Cardiac fibroblast (primary cell): ENCODE measurements at places on chromosomes 6 and 20.

GRCh38 chr6:145015739-145016558 is 719.4 kb downstream of the EPM2A start:
- DNase-seq, result peak; percentile 76

DNA sequence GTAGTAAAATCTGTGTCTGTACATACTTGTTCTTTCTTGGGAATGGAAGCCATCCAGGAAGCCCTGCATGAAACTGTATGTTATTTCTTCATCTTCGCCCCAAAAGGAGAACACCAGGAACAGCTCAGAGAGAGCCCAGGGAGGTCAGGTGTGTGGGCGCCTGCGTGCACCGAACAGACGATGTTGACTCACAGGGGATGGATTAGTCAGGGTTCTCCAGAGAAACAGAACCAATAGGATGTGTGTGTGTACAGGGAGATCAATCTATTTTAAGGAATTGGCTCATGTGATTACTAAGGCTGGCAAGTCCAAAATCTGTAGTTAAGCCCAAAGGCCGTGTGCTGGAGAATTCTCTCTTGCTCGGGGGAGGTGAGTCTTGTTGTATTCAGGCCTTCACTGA is 45.7 kb downstream of the RNASET2 start:
- DNase-seq, result peak; percentile 12

DNA sequence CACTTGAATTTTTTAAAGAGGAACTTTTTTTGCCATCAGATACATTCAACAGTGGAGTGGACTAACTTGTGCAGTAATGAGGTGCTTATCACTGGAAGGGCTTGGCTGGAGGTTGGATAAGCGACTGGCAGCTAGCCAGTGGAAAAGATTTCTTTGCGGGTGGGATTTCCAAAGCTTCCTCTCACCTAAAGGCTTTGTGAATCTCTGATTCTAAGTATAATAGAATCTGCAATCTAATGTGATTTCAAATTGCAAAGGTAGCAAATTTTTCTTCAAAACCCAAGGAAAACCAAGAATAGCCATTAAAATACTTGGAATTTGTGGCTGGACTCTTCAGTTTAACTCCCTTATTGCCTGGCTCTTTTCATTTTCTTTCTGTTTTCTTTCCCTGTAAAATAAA is 460.4 kb upstream of the MARCKS start:
- DNase-seq, result no peak

DNA sequence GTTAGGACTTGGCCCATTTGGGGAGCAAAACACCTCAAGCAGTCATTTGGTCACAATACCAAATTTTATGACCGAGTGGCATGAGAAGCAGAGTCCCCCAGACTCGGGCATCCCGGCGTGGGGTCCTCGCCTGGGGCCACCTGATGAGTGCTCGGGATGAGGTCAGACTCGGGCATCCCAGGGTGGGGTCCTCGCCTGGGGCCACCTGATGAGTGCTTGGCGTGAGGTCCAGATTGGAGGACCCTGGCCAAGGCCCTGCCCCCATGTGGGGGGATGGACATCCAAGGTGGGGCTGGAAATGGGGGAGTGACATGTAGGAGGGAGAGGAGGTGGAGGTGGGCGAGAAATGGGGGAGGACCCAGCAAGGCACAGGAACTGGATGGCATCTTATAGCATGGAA is 56.1 kb upstream of the CST7 start:
- no peak for DNase-seq

GRCh38 chr6:157716251-157716995 is 106.6 kb upstream of the SNX9 start:
- DNase-seq, result no peak
